ENCODE measurements at places on chromosomes 1 and 21.

DNA sequence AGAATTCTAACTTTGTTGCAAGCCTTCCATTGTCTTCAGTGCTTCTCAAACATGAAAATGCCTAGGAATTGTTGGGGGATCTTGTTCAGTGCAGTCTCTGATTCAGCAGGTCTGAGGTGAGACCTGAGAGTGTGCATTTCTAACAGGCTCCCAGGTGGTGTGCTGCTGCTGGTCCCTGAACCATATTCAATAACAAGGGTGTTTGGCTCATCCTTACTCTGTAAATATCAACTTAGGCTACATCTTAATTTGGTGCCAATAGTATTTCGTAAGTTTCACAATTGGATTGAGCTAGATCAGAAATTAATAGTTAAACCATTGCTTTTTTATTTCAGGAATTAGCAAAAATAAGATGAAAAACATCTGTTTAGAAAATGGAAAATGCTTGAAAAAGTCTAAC, 59.1 kb upstream of the GPR88 start:
- DNase-seq, result no peak

DNA sequence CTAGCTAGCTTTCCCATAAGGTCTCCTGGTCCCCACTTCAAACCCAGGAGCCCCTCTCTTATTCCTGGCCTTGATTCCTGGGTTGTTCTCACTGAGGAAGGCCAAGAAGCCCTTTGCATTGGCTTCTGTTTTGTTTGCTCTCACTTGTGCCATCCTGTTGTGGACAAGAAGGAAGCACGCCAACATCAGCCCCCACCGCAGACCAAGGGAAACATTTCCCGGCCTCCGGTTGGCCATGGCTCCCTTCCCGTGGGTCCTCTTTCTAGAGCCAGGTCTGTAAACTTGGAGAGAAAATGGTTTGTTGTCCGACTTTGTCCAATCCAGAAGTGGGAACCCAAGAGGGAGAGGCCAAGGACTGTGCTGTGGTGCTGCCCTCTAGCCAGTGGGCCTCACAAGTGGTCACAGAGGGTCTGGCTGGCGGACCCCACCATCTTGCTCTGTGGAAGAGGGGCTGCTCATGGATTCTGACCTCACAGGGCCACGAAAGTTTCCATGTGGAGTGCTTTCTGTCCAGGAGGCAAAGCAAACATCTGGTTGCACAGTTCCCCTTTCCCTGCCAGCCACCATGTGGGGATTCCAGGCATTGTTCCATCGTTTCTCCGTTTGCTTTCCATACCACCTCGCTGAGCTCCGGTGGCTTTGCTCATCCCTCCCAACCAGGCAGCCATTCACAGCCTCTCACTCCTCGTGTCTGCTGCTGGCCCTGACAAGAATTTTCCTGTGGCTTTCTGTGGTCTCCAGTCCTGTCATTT, 18.9 kb upstream of the TENT5C start:
- DNase-seq, result no peak

DNA sequence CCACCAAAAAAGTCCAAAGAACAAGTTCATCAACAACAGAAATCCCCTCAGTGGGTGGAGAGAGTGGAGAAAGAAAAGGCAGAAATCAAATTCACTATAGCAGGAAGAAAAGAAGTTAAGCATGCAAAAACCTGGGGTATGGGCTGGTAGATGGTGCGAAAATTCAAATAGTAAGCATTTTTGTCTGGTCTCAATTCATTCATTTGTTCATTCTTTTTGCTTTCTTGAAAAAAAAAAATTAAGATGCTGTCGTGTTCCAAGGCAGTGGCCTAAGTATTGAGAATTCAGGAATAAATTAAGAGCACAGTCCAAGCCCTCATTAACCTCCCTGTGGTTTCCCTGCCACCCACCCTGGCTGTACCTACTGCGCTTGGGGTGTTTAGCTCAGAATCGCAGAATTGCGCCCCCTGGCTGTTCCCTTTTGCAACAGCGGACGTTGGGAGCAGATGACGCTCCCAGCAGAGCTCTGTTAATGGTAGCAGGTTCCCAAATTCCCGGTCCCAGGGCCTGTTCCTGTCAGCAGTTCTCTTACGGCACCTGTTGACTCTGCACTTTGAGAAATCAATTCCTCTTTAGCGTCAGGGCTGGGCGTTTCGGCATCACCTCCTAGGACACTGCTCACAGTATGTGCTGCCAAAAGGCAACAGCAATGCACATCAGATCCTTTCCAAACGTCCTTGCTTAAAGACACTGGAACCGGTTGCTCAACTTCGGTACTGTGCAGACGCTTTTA, 34.0 kb upstream of the SSX2IP start:
- DNase-seq, result no peak

GRCh38 chr1:225329041-225329440, 98.8 kb downstream of the LBR start:
- DNase-seq, result peak; percentile 20

GRCh38 chr1:90557706-90558105, 159.4 kb downstream of the BARHL2 start:
- DNase-seq, result no peak

DNA sequence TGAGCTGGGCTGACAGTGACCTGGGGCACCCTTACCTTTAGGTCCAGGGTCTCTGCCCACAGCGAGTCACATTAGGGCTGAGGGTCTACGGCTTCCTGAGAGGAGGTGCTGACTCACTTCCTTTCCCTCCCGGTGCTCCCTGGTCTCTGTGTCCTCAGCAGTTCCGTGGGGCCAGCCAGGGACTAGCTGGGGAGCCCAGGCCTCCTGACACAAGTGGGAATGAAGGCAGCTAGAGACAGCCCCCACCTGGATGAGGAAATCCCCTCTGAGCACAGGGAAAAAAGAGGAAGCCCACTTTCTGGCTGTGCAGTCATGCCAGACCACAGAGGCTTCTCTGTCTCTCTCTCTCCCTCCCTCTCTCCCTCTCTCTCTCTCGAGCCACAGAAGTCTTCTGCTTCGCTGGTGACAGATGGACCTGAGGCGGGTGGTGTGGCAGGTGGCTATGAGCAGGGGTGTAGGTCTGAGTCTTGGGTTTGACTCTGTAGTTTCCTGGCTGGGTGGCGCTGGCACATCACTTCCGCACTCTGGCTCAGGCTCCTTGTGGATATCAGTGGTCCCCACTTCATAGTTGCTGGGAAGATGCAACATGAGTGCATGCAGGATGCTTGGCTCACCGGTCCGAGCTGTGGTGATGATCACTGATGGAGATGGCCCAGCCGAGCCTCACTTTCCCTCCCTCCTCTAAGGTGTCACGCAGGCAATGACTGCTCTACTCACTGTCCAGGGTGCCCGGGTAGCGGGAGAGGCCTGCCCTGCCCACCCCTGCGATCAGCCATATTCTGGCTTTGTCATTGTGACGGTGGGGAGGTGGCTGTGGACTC, 3.5 kb downstream of the SLC66A1 start:
- DNase-seq, result no peak

DNA sequence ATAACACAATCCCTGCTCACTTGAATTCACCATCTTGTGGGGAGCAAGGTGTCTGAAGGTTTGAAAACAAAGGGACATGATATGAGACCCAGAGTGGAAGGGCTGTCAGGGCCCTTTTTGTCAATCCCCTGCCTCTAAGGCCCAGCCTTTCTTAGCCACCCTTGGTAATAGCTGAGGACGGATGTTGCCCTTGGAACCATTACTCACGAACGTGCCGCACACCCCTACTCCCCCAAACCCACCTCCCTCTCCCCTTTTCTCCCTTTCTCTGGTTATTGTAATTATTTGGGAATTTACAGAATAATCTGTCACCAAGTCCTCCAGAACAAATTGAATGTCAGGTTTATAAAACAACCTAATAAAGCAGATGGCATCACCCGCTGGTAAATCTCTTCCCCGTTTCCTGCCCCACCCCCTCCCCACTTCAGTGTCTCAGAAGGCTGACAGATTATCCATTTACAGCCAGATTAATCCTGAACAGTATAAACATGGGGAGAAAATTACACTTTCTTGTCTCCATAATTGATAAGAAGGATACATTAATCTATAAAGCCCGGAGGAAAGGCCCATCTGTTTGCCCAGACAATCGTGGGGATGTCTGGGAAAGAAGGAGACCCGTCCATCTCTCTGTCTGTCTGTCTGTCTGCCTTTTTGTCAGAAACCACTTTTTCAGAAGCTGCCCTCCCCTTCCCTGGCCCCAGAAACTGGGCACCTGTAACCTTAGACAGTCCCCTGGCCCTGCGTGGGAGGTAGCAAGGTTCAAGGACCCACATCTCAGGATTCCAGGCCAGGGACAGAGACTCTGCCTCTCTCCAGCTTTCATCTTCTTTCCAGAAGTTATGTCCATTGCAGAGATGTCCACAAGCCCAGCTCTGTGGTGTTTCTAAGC, 60.6 kb upstream of the CD34 start:
- DNase-seq, result no peak

DNA sequence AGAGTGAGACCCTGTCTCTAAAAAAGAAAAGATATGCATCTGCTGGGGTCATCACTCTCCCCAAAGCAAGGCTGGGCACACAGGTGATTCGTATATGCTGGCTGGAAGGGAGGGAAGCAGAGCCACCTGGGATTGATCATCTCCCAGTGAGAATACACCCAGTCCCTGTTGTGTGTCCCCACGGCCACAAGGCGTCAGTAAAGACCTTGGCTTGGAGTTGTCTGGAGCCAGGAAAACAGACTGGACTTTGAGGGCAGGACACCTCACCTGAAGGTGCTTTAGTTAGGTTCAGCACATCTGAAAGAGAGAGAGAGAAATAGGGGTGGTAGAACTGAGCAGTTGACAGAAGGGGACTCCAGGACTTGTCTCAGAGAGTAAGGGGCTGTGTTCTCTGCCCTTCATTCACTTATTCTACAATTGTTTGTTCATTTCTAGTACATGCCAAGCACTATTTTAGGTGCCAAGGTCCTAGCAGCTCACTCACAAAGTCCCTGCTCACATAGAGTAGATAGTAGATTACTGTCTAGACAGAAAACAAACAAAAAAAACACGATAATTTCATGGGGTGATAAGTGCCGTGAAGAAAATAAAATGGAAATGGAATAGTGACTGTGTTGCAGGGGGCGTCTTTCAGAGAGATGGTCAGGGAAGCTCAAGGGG, 13.5 kb downstream of the CITED4 start:
- peak; percentile 75 for DNase-seq

DNA sequence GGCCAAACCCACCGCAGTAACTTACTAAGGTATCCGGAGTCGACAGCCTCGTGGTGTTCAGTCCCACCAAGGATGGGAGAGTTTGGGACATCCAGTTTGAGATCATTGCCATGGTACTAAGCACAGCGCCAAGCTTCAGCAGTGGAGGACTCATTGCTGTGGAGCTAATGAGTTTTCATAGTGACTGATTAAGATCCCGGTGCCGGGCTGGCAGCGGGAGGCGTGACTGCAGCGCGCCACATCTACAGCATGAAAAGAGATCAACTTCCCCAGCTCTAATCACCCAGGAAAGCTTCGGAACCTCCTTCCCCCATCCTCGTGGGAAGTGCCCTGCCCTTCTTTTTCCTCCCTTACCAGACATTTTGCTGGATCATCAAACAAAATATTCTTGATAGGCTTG, 149.9 kb downstream of the OLFM3 start:
- no peak for DNase-seq

- DNase-seq, result no peak
Observed at GRCh38 chr1:10782491-10783244, 13.8 kb downstream of the CASZ1 start.

GRCh38 chr1:23357138-23357908, 12.3 kb downstream of the ZNF436 start:
- no peak for DNase-seq

- no peak for DNase-seq
Observed at GRCh38 chr1:228839656-228840055, 104.4 kb downstream of the RHOU start.

GRCh38 chr21:45581322-45581712, 39.1 kb upstream of the SLC19A1 start:
- no peak for DNase-seq

DNA sequence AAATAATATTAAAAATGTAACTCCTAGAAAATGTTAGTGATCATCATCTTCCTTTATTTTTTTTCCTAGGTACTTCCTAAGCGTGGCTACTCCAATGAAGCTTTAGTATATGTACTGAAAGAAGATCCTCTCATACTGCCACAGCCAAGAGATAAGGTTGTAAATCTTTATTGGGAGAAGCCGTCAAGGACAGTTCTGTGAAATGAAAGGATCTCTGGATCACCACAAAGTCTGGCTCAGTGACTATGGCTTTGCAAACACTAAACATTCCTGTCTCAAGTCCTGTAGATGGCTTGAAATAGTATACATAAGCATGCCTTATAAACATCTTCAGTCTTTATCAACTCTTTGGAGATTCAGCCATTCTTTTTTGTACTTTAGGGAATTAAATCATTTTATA, 61.2 kb upstream of the DPH5 start:
- DNase-seq, result no peak

GRCh38 chr21:35281956-35282355, 232.9 kb upstream of the RUNX1 start:
- no peak for DNase-seq

DNA sequence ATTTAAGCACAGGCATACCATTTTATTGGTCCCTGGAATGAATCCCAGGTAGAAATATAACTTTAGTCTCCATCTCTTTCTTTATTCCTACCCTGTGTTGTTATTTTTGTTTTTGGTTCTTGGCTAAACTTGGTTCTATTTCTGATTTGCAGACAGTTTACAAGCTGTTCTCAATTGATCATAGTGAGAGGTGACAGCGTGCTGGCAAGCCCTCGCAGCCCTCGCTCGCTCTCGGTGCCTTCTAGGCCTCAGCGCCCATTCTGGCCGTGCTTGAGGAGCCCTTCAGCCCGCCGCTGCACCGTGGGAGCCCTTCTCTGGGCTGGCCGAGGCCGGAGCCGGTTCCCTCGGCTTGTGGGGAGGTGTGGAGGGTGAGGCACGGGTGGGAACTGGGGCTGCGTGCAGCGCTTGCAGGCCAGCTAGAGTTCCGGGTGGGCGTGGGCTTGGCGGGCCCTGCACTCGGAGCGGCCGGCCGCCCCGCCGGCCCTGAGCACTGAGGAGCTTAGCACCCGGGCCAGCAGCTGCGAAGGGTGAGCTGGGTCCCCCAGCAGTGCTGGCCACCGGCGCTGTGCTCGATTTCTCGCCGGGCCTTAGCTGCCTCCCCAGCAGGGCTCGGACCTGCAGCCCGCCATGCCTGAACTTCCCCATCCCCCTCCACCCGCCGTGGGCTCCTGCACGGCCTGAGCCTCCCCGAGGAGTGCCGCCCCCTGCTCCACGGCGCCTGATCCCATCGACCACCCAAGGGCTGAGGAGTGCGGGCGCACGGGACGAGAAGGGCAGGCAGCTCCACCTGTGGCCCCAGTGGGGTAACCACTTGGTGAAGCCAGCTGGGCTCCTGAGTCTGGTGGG, 38.7 kb downstream of the SNRPE start:
- no peak for DNase-seq

GRCh38 chr1:31704271-31705079, 658 bp upstream of the COL16A1 start:
- no peak for DNase-seq

DNA sequence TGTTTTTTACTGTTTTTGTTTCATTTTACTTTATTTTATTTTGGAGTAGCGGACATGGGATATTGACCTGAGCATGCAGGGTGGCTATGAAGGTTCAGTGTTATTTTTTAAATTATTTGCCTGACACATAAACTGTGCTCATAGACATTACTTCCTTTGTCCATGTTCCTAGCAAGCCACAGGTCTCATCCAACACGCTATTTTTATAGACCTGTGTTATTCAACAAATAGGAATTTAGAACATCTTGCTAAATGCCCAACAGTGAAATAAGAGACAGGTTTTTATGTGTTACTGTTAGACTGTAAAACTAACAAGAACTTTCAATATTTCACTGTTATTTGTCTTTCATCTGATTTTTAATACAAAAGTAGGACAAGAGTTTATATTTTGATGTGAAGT, 756.4 kb downstream of the KCNT2 start:
- peak; percentile 40 for DNase-seq

GRCh38 chr1:31752258-31752657, 11.9 kb downstream of the ADGRB2 start:
- no peak for DNase-seq

- no peak for DNase-seq
Observed at GRCh38 chr21:34810786-34811185, 142.0 kb downstream of the CLIC6 start.

Measured in RWPE1 (cell line).